HT-29 (cell line): ENCODE measurements at places on chromosomes 2 and 18. TPM values are rescaled to one million over a fixed set of nuclear protein-coding genes. Genes with fewer than 3 reads are reported as not detected.
A peak's percentile ranks its signal among the peaks of the same experiment; 100 is the strongest.

- no peak for DNase-seq
Measured at GRCh38 chr2:59177748-59178147, 936.6 kb upstream of the FANCL start.

DNA sequence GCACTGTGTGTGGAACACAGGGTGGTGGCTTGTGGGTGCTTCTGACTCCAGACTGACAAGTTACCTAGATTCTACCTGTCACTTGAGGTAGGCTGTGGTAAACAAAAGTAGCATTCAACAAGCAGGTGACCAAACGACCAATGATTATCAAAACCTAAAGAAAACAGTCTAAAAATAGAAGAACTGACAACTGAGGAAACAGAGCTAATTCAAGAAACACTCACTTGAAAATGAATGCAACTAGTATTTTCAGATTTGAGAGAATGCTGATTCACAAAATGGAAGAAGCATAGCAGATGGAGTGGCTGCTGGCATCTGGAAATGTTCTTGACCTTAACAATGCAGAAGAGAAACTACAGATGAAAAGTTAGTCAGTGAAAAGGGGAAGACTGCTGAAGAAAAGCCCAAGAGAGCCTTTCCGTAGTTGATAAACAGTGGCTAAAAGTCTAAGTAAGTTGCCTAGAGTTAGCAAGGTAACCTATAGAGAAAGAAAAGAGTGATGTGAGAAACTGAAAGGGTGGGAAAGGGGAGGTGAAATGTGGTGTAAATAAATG is 170.4 kb downstream of the NCK2 start:
- DNase-seq, result no peak

- no peak for DNase-seq
Measured at GRCh38 chr18:33372442-33372841, 68.1 kb downstream of the CCDC178 start.

Gene PAX8
- 1.5 and 3.4 TPM in 2 replicates for total RNA-seq

- no peak for DNase-seq
Measured at GRCh38 chr2:31247711-31248110, 13.8 kb downstream of the EHD3 start.

Gene FBXO15
- not detected in 2 replicates for total RNA-seq

GRCh38 chr2:178330175-178331017 is 120.6 kb downstream of the PRKRA start:
- no peak for DNase-seq

GRCh38 chr2:118010473-118010872 is 3.4 kb downstream of the CCDC93 start:
- DNase-seq, result no peak

GRCh38 chr2:65317841-65318240 is 90.2 kb downstream of the ACTR2 start:
- DNase-seq, result no peak

Gene DSEL
- 0.47 and 0.69 TPM in 2 replicates for total RNA-seq

GRCh38 chr2:170985407-170985806 is 56.4 kb downstream of the GORASP2 start:
- no peak for DNase-seq

DNA sequence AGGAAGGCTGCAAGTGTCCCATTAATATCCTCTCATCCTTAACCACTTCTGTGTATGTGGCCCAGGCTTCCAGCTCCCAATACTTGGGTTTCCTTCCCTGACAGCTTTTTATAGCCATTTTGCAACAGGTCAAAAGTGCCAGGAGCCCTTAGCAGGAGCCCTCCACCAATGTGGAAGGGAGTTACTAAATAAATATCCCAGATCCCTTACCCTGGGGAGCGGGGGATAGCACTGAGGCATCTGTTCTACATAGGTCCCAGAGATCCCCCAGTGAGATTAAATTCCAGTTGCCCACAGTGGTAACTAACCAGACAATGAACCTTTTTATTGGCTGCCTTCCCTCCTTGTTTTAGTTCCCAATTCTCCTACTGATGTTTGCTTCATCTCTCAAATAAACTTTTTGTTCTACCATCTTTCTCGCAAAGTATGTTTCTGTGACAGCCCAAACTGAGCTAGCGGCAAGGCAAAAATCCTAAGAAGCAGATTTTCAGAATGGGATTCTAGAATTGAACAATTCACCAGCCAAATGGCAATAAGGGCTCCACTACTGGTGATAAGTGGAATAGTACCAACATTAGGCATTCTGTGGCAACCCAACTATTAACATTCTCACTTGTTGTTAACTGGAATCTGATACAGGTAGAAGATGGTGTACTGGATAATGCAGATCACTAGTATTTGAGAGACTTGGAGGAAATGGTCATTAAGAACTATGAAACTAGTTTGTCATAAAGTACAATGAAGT is 83.9 kb upstream of the MAPRE2 start:
- peak; percentile 46 for DNase-seq

- no peak for DNase-seq
Measured at GRCh38 chr2:28721601-28722191, 29.9 kb upstream of the PPP1CB start.

DNA sequence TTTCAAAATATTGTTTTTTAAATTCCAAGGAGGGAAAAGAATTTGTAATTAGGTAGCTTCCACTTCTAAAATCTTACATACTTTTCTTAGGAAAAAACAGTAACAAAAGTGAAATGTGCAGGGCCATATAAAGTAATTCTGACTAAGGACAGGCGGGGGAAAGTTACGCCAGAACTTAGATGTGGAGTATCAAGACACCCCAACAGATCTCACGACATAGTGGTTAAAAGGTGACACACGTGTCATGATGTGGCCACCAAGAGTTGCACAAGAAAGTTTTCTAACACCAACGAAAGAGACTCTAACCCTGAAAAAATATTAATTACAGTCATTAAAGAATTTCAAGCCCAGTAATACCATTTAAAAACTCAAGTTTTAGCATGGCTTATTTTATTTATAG is 51.0 kb downstream of the KIDINS220 start:
- no peak for DNase-seq

Gene PIK3C3
- 9.7 and 11.4 TPM in 2 replicates for total RNA-seq

Gene MAP3K20
- total RNA-seq, result 17.4 and 18.4 TPM in 2 replicates

Gene SULT1C4
- not detected in 2 replicates for total RNA-seq

GRCh38 chr2:121237980-121238665 is 46.9 kb downstream of the TFCP2L1 start:
- DNase-seq, result no peak

Gene AMER3
- not detected in 2 replicates for total RNA-seq

Gene VSNL1
- total RNA-seq, result not detected in 2 replicates

Gene SPIRE1
- total RNA-seq, result 2.5 and 3.2 TPM in 2 replicates

- DNase-seq, result no peak
Measured at GRCh38 chr2:24016376-24016761, 6.5 kb downstream of the MFSD2B start.

Gene FBLN7
- total RNA-seq, result 0.03 and 0.05 TPM in 2 replicates

- DNase-seq, result no peak
Measured at GRCh38 chr2:3332133-3332532, 45.5 kb downstream of the EIPR1 start.

Gene ROCK1
- 7.1 and 10.4 TPM in 2 replicates for total RNA-seq

DNA sequence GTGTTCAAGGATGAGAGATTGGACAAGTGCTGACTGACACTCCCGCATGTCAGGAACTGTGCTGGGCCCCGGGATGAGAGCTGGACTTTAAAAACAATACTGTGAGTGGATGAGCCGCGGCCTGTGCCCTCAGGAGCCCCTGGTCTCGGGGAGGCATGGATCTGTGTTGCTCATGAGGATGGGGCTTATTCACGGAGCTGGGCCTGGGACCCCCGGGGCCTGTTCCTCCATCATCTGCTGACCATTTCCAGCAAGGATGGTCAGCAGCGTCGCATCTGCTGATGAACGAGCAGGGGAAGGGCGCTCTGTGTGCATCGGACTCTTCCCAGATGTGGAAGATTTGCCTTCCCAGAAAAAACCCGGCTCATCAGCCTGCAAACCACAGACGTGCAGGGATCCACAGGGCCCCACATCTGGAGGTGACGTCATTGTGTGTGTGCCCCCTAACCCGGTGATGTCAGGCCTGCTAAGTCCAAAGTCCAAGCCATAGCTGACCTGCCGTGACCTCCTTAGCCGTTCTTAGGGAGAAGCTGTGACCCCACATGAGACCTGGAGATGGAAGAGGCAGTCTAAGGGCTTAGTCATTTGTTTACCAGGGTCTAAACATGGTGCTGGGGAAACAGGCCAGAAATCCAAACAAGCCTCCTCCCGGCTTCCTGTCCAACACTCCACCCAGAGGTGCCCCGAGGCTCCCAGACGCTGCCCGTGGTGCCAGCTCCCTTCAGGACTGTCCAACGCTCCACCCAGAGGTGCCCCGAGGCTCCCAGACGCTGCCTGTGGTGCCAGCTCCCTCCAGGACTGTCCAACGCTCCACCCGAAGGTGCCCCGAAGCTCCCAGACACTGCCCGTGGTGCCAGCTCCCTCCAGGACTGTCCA is 143.9 kb downstream of the PXDN start:
- DNase-seq, result no peak
